Sigmoid colon (tissue), 7 donors: ENCODE measurements at places on chromosomes 3 and 15. TPM values are rescaled to one million over a fixed set of nuclear protein-coding genes. Genes with fewer than 3 reads are reported as not detected.

GRCh38 chr3:176807938-176808337, 389.3 kb downstream of the TBL1XR1 start:
- H3K4me3 ChIP-seq: no peak overlapping the region
- no peaks in the 10 kb centered on the region for H3K4me1 ChIP-seq
- no peak for DNase-seq

DNA sequence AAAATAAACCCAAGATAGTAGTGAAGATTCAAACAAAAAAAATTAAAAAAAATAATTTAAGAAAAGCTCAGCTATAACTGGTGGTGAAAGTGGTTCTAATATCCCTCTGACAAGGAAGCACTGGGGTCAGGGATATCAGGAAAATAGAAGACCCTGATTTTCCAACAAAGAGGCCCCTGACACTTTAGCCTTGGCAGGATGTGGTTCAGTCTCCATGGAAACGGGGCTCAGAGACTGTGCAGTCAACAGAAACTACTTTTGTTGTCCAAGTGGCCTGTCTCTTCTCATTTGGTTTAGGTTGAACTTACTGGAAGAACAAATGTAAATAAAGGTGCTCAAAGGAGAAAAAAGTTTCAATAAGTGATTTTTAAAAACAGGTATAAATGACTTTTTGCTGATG, 27.2 kb downstream of the INTS14 start:
- no peak for DNase-seq
- H3K4me3 ChIP-seq: no peak overlapping the region
- peaks cover 43% of the 10 kb centered on the region for H3K36me3 ChIP-seq
- H3K27me3 ChIP-seq: no peaks in the 10 kb centered on the region
- H3K4me1 ChIP-seq: no peaks in the 10 kb centered on the region
- H3K27ac ChIP-seq: no peak overlapping the region

DNA sequence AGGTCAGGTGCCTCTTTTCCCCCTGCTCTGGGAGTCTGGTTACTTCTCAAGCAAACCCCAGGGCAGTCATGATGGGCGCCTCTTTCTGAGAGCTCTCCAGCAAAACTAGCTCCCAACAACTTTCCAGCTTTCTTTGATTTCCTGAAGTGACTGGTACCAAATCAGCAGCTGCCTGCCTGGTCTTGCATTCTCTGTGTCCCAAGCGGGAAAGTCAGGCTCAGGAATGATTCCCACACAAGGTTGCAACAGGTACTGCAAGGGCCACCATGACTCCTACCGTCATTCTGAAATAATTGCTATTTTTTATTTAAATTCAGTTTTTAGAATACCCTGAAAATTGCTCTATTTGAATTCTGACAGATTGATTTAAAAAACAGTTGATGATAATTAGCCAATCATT, 658.7 kb downstream of the SQOR start:
- DNase-seq: no peak
- H3K4me3 ChIP-seq: no peak overlapping the region
- no peaks in the 10 kb centered on the region for H3K4me1 ChIP-seq
- no peaks in the 10 kb centered on the region for H3K36me3 ChIP-seq
- no peaks in the 10 kb centered on the region for H3K27me3 ChIP-seq
- no peak overlapping the region for H3K27ac ChIP-seq

DNA sequence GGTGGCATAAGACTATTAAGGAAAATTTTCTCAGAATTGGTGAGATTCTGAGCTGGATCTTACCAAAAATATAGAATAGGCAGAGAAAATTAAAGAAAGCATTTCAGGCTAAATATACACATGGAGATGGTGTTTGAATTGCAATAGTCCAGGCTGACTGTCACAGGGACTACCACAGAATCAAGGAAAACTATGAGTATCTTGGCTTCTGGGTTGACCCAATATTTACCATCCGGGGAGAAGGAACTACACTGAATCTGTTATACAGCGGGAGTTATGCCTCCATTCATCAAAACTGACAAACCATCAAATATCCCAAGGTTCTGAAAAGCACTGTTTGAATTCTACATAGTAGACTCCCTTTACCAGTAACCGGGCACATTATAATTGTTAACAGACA, 102.2 kb downstream of the TUSC7 start:
- H3K4me1 ChIP-seq: peaks cover 21% of the 10 kb centered on the region
- DNase-seq: no peak
- H3K36me3 ChIP-seq: no peaks in the 10 kb centered on the region

- DNase-seq: no peak
- H3K36me3 ChIP-seq: no peaks in the 10 kb centered on the region
- H3K27me3 ChIP-seq: no peaks in the 10 kb centered on the region
- H3K4me3 ChIP-seq: no peak overlapping the region
- no peaks in the 10 kb centered on the region for H3K4me1 ChIP-seq
- H3K27ac ChIP-seq: no peak overlapping the region
Observed at GRCh38 chr3:191158247-191158646, 40.8 kb upstream of the OSTN start.

Gene PTH1R
- 4.6 TPM for total RNA-seq

Gene GOLGA6L9
- total RNA-seq: 4.6 TPM
